Activated CD4-positive, alpha-beta T cell treated with anti-CD3 and anti-CD28 coated beads for 4 hours (primary cell): ENCODE measurements at places on chromosomes 1 and 21.
A peak's percentile ranks its signal among the peaks of the same experiment; 100 is the strongest.

DNA sequence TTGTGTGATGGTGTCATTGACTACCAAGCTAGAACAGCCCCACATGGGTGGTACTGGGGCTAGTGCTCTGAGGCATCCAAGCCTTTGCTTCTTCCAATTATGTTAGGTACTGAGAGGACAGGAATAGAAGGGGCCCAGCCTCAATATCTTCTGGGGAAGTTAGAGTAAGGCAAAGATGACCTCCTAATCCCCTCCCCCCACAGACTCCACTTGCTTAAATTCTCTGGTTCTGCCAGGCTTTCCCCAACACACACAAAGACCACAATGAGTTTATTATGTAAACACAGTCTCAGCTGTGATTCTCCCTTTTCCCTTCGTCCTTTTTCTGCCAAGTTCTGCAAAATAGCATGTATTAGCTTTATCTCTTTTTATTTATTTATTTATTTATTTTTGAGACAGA, 3.1 kb upstream of the TACSTD2 start:
- DNase-seq, result no peak

DNA sequence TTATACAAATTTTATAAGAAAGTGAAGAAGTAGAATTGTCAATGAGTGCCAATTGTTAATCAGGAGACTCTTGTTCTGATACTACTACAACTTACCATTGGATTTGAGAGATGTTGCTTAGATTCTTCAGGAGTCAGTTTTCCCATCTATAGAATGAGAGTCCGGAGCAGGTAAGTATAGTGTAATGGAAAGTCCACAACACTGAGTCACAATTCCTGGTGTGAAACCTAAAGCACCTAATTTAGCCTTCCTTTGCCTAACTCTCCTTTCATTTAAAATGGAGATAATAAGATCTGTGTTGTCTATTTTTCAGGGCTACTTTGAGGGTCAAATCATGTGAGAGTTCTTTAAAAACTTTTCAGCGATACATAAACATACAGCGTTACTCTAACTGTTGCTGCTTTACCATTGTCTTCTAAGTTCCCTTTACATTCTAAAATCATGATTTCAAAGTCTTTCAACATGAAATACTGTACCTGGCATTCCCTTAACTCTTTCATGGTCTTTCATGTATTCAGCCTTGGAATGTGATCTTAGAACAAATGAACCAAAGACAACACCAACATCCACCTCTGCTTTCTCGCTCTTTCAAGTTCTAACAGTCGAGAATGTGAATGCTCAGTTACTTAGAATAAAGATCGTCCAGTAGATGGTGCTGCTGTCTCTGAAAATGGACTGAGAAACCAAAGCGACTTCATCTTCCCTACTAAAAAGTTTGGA, 90.9 kb downstream of the SLC30A10 start:
- no peak for DNase-seq

DNA sequence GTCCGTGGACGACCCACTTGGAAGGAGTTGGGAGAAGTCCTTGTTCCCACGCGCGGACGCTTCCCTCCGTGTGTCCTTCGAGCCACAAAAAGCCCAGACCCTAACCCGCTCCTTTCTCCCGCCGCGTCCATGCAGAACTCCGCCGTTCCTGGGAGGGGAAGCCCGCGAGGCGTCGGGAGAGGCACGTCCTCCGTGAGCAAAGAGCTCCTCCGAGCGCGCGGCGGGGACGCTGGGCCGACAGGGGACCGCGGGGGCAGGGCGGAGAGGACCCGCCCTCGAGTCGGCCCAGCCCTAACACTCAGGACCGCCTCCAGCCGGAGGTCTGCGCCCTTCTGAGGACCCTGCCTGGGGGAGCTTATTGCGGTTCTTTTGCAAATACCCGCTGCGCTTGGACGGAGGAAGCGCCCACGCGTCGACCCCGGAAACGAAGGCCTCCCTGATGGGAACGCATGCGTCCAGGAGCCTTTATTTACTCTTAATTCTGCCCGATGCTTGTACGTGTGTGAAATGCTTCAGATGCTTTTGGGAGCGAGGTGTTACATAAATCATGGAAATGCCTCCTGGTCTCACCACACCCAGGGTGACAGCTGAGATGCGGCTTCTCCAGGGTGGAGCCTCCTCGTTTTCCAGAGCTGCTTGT, 32.4 kb downstream of the PRMT2 start:
- DNase-seq, result no peak

DNA sequence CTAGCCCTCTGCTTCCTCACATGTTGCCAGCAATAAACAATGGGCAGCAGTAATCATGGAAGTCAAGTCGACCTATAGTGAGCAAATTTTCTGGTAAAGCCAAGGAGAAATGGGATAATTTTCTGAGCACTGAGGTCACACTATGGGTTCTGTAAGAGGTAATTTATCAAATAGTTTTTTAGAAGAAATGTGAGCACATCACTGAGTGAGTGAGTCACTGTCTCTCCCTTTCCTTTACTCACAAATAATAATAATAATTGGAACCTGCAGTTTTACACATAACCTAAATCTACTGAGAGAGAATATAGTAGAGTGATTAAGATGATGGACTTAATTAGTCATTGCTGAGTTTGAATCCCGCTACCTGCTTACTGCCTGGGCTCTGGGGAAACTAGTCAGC, 23.6 kb downstream of the SLC35F3 start:
- DNase-seq, result no peak

DNA sequence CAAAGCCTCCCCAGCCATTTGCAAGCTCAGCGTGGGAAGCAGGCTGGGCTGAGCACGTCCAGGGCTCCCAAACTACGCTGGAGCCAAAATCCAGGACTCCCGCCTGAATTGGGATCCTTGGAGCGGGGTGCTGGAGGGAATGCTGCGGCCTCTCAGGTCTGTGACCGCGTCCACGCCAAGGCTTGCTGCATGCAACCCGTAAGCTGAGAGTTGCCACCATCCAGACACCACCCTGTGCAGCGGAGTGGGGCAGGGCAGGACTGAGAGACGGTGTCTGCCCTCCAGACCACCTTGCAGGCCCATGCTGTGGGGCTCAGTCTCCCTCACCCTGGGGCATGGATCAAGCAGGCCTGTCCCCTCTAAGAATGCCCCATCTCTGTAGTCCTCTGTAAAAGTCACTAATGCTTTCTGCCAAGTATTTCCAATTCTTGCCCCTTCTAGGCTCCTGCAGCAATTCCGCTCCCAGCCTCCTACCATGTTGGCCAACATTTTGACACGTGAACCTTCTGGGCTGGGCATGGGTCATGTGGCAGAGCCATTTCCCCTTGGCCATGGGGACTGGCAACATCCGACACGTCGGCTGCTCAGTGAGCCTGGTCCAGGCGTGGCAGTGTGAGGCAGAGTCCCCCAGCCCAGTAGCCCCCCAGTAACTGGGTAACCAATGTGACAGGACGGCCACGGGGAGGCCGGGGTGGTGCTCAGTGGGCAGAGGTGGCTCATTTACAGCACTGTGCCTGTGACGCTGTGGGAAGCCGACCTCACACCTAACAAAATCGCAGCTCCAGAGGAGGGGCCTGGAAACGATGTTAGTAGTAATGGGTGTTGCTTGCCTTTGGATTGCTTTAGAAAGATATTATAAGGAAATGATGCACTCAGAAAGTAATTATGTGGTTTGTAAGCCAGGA, 57.9 kb upstream of the PDE9A start:
- no peak for DNase-seq

DNA sequence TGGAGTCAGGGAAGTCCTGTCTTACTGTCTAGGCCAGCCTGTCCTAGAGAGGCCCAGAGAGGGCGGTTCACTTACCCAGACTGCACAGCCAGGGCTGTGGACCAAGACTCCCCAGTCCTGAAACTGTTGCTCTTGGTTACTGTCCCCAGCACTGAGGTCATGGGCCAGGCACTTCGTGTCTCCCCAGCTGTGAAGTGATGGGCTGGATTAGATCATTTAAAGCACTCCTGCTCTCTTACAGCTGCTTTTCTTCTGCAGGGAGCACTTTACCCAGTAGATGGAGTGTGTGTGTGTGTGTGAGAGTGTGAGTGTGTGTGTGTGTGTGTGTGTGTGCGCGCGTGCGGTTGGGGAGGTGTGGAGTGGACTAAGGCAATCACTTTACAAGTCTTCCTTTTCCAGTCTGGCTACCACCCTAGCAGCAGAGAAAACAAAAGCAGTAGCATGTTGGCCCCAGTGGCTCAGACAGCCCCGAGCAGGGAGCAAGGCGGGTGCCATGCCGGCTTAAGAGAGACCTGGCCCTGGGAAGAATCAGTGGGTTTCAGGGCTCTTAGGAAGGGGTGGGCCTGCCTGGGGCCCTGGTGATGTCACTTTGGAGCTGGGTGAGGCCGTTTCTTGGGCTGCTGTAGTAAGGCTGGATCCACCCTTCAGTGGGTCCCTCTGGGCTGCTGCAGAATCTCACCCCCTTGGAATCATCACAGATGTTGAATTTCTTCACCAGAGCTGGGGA, 2.4 kb downstream of the SPSB1 start:
- no peak for DNase-seq

DNA sequence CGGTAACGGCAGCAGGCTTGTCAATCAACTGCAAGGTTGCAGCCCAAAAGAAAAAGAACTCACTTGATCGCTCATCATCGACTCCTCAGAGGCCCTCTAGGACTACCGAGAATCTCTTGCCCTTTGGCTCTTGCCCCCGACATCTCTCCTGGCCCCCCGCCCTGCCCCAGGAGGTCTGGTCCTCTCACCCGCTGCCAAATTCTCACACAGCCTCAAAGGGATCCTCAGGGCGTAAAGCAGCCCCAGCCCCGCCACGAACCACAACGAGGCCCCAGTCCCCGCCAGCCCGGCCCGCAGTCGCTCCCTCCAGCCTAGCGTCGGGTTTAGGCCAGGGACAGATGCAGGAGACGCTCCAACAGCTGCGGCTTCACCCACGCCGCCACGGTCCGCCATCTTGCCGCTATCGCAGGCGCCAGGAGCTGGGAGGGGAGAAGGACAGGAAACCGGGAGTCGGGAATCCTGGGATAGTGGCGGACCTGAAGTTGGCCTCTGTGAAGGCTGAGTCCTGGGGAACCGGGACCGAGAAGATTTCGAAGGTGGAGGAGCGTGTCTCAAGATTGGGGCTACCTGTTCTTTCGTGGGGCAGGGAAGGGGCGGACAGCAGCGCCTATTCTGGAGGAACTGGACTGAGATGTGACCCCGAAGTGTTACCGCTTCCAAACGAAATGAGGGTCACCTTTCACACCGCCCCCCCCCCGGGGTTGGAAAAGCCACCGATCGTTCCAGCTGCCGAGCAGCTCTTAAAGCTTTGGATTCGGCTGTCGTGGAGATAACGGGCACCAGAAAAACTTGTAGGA, at the start of gene ST7L:
ST7L (minus strand) TSS at position 421 of the 797 bp plus-strand sequence; CDS start at position 393, 28 bp downstream.
- DNase-seq, result peak; percentile 58

GRCh38 chr1:10640843-10641553, 155.4 kb downstream of the CASZ1 start:
- DNase-seq, result no peak

DNA sequence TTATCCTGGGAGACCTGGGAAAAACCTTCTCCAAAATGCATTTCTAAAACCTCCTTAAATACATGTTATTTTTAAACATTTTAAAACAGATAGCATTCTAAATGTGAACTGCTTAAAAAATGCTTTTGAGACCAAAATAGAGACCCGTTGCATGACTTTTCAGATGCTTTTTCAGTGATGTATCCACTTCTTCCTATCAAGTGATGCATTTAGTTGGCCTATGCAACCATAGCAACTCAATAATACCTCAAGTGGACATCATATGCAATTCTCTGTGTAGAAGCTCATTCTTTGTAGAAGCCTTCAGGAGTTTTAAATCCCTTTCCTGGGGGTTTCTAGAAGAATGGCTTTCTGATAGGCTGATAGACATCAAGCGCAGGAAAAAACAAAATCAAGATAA, 94.5 kb upstream of the RAVER2 start:
- DNase-seq, result no peak

DNA sequence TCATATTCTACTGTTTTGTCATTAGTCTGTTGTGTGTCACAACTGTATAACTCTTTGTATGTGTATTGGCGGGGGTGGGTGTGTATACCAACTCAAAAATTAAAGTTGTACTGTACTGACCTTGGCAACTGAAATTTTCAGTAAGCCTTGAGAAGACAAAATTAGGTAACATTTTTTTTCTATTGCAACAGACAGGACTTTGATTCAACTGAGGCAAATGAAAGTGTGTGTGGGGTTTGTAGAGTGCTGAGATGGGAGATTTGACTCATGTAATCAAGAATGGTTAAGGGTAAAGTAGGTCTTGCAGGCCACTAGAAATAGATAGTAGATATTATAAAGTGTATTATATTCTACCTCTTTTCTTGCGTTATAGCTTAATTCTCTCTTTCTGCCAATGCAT, 14.6 kb upstream of the B3GALT2 start:
- no peak for DNase-seq

DNA sequence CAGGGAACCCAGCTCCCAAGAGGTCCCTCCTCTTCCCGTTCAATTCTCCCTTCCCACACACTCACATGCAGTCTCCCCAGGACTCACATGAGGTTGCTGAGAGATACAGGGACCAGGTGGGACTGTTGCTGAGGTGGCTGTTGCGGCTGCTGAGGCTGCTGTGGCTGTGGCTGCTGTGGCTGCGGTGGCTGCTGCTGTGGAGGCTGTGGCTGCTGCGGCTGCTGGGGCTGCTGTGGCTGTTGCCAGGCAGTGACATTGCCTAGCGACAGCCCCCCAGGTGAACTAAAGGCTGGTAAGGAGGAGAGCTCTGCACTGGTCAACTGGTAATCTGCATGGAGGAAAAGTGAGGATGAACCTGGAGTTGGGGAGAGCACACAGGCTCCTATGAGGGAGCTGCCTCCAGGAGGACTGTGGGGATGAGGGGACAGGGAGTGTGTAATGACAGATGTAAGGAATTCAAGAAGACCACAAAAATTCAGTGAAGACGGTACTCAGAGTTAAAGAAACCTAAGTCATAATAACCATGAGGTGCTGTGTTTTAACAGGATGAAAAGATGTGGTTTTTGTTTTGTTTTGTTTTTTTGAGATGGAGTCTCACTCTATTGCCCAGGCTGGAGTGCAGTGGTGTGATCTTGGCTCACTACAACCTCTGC, 31.8 kb downstream of the MEF2D start:
- no peak for DNase-seq

DNA sequence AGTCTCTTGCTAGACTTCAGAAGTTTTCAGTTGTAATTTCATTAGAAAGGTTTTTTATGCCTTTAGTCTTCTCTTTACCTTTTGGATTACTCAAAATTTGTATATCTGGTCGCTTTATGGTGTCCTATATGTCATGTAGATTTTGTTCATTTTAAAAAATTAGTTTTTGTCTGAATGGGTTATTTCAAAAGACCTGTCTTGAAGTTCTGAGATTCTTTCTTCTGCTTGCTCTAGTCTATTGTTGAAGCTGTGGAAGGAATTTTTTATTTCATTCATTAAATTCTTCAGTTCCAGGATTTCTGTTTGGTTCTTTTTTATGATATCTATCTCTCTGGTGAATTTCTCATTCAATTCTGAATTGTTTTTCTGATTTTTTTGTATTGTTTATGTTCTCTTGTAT, 46.5 kb upstream of the GCLM start:
- DNase-seq, result no peak

GRCh38 chr1:212142883-212143530, 107.5 kb downstream of the DTL start:
- DNase-seq, result no peak

- no peak for DNase-seq
Measured at GRCh38 chr1:236938760-236939159, 65.5 kb downstream of the MT1HL1 start.

- DNase-seq, result no peak
Measured at GRCh38 chr1:71796006-71796405, 486.3 kb downstream of the NEGR1 start.

- no peak for DNase-seq
Measured at GRCh38 chr1:159835862-159836525, 9.3 kb downstream of the SLAMF8 start.
